ENCODE measurements at places on chromosomes 16 and 17.

DNA sequence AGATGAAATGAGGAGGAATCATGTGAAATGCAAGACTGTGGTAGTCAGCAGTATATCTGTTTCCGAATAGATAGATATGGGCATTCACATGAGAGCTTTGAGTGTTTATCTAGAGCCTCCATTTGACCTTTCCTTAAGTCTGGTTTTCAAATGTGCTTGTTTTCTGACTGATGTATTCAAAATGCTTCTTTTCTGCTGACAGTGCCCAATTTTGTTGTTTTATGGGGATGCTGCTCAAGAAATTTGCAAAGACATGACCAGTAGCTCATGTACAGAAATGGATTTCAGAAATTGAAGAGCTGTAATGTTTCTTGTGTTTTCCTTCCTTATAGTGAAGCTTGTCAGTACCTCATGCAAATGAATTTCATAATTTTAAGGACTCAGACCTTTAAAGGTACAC lies 903.4 kb upstream of the CDH8 start:
- no peak for DNase-seq

- no peak for DNase-seq
Observed at GRCh38 chr17:64084086-64084939, 45.6 kb downstream of the ERN1 start.

- peak; percentile 58 for DNase-seq
Observed at GRCh38 chr16:15949210-15950160, at the start of gene ABCC1. ABCC1 (plus strand) TSS chr16:15949616; CDS start chr16:15949752, 136 bp downstream.

GRCh38 chr17:14299280-14300141 lies 1.4 kb upstream of the HS3ST3B1 start:
- DNase-seq = peak; percentile 31

DNA sequence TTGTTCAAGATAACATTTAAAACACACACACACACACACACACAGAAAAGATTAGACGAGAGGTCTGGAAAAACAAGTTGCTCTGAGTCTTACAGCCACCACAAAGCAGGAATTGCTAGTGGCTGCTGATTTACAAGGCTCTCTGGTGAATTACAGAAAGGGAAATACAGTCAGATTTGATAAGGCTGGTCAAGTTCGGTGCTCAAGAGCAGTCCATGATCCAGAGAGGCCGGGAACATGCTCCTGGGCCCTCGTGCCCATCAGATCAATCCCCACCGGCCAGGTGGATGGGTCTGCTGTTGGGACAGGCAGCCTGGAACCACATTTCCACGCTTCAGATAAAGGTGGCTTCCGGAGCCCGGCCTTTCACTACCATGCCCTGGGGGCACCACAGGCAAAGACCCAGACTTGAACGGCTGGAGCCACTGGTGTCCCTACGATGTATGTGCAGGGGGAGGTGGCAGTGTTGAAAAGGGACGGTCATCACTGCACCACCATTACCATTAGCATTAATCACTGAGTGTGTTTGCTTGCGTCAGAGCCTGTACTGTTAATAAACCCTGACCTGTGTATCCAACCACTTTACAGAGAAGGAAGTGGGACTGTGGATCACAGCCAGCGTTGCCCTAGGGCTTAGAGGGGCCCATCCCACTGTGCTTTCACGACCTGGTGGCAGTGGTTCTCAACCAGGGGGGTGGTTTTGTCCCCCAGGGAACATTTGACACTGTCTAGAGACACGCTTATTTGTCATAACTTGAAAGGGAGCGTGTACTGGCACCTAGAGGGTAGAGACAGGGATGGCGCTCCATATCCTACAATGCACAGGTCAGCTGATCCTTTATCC lies 95.1 kb downstream of the XYLT1 start:
- DNase-seq = no peak

DNA sequence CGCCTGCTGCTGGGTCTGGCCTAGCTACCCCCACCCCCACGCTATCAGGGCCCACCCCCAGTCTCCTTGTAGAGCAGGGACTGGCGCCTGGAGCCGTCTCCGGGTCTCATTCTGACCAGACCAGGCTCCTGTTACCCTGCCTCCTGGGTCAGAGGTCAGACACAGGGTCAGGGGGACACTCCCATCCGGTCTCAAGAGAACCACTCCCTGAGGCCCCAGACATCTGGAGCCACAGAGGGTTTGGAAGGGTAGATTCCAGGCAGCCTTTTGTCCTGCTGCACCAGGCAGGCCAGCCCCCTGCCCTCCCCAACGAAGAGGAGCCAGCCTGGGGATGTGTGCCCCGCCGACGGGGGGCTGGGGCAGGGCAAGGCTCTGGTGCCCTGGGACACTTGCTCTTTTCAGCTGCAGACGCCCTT lies 944 bp upstream of the WFIKKN1 start:
- DNase-seq = no peak

DNA sequence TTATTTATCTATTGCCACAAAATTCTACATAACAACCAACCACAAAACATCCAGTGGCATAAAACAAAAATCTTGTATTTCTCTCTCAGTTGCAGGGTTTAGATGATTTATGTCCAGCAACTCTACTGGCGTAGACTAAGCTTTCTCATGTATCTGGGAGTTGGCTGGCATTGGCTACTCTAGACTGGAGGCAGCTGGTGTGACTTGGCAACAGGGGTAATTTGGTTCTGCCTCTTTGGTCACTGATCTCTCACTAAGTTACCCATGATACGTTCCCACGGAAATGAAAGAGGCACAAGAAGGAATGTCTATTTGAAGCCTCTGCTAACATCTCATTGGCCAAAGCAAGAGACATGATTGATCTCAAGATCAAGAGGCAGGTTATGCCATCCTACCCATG lies 144.0 kb downstream of the HS3ST3B1 start:
- DNase-seq = no peak

DNA sequence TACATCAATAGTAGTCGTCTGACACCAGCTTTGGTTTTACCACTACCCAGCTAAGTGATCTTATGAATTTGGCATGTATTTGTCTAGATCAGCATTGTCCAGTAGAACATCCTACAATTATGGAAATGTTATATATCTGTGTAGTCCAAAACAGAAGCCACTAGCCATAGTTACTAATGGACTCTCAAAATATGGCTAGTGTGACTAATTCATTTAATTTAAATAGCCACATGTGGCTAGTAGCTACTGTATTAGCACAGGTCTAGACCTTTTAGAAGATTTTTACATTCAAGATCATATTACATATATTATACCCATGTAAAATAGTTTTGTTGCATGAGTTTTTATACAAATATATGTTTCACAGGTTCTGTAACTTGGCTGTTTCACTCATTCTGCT lies 27.0 kb upstream of the NFAT5 start:
- DNase-seq = no peak

DNA sequence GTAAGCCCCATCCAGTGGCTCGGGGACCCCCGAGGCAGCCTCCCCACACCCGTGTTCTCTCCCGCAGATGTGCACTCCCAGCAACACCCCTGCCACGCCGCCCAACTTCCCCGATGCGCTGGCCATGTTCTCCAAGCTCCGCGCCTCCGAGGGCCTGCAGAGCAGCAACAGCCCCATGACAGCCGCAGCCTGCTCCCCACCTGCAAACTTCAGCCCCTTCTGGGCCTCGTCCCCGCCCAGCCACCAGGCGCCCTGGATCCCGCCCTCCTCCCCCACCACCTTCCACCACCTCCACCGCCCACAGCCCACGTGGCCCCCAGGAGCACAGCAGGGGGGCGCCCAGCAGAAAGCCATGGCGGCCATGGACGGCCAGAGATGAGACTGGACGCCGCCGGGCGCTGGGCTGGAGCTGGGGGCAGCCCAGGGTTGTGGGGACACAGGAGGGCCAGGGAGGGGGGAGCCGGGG lies 5.0 kb downstream of the UBALD2 start:
- no peak for DNase-seq

DNA sequence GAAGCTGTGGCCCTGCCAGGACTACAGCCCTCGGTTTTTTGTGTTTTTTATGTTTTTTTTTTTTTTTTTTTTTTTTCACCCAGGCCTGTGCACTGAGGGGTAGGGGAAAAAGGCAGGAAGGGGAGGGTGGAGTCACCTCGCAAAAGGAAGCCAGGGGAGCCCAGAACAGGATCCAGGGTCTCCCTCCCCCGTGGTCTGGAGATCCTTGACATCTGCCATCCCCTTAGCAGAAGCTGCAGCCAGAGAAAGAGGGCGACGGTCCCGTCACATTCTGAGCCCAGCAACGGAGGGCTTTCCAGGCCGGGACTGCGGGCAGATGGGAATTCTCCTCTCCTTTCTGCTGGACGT lies 29.1 kb upstream of the PHOSPHO1 start:
- DNase-seq = no peak

- no peak for DNase-seq
Observed at GRCh38 chr16:49858200-49859124, 2.5 kb upstream of the ZNF423 start.

DNA sequence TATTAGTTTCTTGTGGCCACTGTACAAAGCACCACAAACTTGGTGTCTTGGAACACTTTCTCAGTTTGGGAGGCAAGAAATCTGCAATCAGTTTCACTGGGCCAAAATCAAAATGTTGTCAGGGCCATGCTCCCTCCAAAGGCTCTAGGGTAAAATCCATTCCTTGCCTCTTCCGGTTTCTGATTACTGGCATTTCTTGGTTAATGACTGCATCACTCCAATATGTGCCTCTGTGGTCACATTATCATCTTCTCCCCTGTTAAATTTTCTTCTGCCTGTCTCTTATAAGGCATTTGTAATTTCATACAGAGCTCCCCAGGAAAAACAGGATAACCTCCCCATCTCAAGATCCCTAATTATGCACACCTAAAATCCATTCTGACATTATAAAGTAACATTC lies 34.8 kb downstream of the ZNF287 start:
- DNase-seq = no peak

DNA sequence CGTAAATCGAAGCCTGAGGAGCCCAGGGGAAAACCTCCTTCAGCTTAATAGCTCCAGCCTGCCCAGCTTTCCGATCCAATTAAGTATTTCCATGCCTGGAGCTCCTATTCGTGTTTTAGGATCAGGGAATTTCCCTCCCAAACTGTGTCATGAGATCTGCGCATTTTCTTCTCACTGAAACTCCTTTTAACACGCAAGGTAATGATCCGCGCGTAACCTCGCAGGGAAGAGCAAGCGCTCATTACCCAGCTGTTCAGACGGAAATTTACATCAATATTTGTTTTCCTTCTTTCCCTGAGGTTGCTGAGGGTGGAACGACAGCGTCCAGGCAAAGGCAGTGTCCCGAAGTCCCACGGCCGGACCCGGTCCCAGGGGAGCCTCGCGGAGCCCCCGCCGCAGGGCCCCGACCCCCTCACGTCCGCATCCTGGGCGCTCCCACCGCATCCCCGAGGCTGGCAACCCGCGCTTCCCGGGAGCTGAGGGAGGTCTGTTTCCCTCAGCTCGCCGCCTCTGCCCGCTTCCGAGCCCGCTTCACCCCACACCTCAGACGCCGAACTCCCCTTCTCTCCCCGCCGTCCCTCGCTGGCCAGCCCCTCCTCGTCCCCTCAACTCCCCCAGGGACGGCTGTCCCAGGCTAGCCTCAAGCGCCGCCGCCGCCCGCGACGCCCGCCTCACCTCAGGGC lies 415 bp downstream of the ABCA5 start:
- no peak for DNase-seq

DNA sequence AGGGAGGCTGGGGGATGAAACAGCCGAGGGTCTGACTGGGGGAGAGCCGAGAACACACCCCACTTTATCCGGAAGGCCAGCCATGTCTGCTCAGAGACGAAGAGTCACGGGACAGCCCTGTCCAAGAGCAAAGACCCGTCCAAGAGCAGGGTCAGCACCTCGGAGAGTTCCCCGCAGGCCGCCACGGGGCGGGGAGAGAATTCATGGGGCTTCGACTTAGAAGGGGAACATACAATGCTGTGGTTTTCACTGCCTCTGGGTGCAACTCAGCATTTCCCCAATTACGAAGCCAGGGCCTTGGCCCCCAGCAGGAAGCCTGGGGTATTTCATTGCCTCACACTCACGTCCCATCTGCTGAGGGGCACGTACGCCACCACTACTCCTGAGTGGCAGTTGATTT lies 59.3 kb downstream of the JPH3 start:
- peak; percentile 16 for DNase-seq

DNA sequence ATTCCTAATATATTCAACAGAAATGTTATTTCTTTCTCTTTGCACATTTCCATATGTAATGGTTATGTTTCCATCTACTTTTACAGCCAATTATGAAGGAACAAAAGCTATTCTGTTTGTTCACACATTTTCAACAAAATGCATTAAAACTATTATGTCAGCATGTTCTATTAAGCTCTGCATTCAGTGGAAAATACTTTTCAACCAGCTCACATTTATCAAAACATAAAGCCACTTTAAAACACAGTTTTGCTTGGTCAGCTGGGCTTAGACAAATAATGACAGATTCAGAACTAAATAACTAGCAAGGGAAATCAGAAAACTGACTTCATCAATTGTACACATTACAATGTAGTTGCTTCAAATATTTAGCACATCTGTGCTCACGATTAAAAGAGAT lies 6.9 kb downstream of the SALL1 start:
- DNase-seq = no peak

GRCh38 chr16:1870365-1871082 lies 1.4 kb downstream of the MEIOB start:
- DNase-seq = no peak

GRCh38 chr17:32882029-32882428 lies 5.1 kb upstream of the MYO1D start:
- no peak for DNase-seq

DNA sequence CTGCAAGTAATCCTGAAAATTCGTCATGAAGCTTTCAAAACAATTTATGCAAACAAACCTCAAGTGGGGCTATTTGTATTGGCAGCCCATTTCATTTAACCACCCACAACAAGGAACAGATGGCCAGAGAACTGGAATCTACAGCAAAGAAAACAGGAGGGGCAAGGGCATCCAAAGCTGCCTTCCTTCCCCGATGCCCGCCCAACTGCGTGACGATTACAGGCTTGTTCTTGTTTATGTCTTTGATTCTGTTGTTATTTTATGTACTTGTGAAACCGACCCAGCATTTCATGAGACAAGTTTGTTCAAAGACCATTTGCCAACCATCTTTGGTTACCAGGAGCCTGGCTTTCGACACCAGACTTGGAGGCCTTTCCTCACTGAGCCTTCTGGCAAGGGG lies 59.1 kb upstream of the IRX6 start:
- no peak for DNase-seq

GRCh38 chr17:28765038-28765437 lies 21.2 kb downstream of the TRAF4 start:
- DNase-seq = no peak

GRCh38 chr17:65389426-65389825 lies 172.0 kb downstream of the AXIN2 start:
- no peak for DNase-seq

- no peak for DNase-seq
Observed at GRCh38 chr17:7858522-7858810, 663 bp downstream of the CYB5D1 start.

All from activated gamma-delta T cell treated with Interleukin-2 at 50 U/mL for 16 hours (primary cell).